ENCODE measurements at places on chromosomes 4 and X. TPM values are rescaled to one million over a fixed set of nuclear protein-coding genes. Genes with fewer than 3 reads are reported as not detected.

DNA sequence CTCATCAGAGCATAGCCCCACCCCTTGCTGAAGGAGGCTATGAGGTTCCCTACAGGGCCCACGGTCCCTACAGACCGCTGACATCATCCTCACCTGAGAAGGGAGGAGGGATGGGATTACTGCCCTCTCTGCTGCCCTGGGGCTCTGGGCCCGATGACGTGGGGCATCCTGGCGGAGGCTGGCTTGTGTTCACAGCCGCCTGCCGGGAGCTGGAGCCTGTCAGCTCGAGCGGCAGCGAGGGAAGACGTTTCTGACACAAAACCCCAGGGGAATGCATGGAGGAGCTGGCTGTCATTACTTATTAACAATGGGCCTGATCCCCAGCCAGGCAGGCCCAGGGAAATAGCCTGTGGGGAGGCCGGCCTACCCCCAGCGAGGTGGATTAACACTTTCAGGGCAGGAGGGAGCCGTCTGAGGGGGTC, 106.6 kb upstream of the ATP6AP2 start:
- H3K36me3 ChIP-seq: no peaks in the 10 kb centered on the region
- H3K27ac ChIP-seq: no peak overlapping the region
- no peaks in the 10 kb centered on the region for H3K27me3 ChIP-seq

- peaks cover 5% of the 10 kb centered on the region for H3K27me3 ChIP-seq
These were observed 28.0 kb downstream of the CCNG2 start for GRCh38 chr4:77184974-77185373.

DNA sequence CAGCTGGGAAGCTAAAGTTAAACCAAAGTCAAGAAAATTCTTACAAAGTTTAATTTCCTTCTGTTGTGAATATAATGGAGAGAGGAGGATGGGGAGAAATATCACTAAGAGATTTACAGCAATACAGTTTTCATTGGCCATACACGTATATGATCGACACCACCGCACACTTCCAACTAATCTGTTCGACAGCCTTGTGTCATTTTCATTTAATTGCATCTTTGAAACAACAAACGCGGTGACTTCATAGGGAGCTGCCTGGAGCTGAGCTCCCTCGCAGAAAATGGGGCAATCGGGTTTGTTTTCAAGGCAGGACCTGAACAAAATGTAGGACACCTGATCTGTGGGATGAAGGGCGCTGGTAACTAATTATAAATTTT, 1.3 kb downstream of the PTPN13 start:
- H3K27ac ChIP-seq: peak overlapping the region; percentile 47
- H3K4me3 ChIP-seq: peak overlapping the region; percentile 73
- no peak for DNase-seq
- peaks cover 15% of the 10 kb centered on the region for H3K4me1 ChIP-seq
- no peaks in the 10 kb centered on the region for H3K36me3 ChIP-seq

DNA sequence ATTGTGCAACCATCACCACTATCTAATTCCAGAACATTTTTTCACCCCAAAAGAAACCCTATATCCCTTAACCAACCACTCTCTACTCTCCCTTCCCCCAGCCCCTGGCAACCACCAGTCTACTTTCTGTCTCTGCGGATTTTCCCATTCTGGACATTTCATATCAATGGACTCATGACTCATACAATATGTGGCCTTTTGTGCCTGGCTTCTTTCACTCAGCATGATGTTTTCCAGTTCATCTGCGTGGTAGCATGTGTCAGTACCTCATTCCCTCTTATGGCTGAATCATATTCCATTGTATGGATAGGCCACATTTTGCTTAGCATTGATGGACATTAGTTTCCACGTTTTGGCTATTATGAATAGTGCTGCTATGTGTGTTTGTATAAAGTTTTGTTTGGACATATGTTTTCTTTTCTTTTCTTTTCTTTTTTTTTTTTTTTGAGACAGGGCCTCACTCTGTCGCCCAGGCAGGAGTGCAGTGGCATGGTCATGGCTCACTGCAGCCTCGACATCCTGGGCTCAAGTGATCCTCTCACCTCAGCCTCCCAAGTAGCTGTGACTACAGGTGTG, 335.4 kb downstream of the BCOR start:
- H3K4me1 ChIP-seq: peaks cover 24% of the 10 kb centered on the region
- H3K27me3 ChIP-seq: no peaks in the 10 kb centered on the region
- DNase-seq: no peak
- no peaks in the 10 kb centered on the region for H3K36me3 ChIP-seq
- H3K4me3 ChIP-seq: no peak overlapping the region

Gene DSPP
- not detected for total RNA-seq

Gene HELT
- total RNA-seq: not detected

- H3K4me1 ChIP-seq: no peaks in the 10 kb centered on the region
- H3K27me3 ChIP-seq: peaks cover 2% of the 10 kb centered on the region
- DNase-seq: no peak
- H3K36me3 ChIP-seq: no peaks in the 10 kb centered on the region
These were observed 71.3 kb downstream of the POU4F2 start for GRCh38 chr4:146709956-146710355.

Gene KLHL4
- total RNA-seq: 0.10 TPM

Data from activated CD4-positive, alpha-beta memory T cell treated with anti-CD3 and anti-CD28 coated beads for 36 hours (primary cell).